ENCODE measurements at places on chromosomes 4 and X. TPM values are rescaled to one million over a fixed set of nuclear protein-coding genes. Genes with fewer than 3 reads are reported as not detected.

DNA sequence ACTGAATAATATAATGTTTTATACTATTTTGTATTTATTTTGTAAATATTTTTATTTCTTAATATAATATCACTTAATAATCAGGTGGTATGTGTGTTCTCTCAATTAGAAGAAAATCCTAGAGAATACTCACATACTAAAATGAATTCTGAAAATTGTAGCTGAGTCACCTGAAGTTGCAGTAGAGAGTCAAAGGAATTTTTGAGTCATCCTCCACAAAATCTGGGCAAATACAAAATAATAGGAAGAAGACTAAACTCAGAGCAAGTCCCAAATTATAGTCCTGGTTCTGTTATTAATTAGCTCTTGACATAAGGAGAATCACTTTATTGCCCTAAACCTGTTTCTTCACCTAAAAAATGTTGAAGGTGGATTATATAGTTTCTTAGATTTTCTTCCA, 57.8 kb downstream of the SPATA4 start:
- no peaks in the 10 kb centered on the region for H3K27me3 ChIP-seq
- no peaks in the 10 kb centered on the region for H3K4me1 ChIP-seq
- H3K27ac ChIP-seq: no peak overlapping the region
- H3K36me3 ChIP-seq: no peaks in the 10 kb centered on the region
- no peak for DNase-seq

GRCh38 chr4:137707626-137708025, 175.3 kb upstream of the PCDH18 start:
- H3K27me3 ChIP-seq: no peaks in the 10 kb centered on the region
- H3K4me3 ChIP-seq: no peak overlapping the region
- H3K36me3 ChIP-seq: no peaks in the 10 kb centered on the region
- H3K4me1 ChIP-seq: no peaks in the 10 kb centered on the region
- no peak overlapping the region for H3K27ac ChIP-seq
- DNase-seq: no peak

DNA sequence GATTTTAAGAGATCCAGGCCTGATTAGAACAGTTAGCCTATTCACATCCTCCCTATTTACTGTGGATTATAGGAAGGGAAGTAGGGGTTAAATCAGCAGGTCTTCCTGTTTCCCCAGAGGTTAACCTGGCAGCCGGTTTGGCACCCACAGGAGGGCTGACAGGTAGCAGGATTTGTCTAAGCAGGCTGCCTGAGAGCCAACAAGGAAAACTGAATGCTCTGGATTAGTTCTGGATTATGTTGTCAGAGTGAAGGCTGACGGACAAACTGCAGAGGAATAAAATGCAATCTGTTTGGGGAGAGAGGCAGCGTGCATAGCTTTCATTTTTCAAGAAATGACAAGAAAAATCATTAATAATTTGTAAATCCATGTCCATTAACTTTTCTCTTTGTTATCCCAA, 397.1 kb upstream of the FAM241A start:
- no peaks in the 10 kb centered on the region for H3K27me3 ChIP-seq
- no peaks in the 10 kb centered on the region for H3K4me1 ChIP-seq
- no peaks in the 10 kb centered on the region for H3K36me3 ChIP-seq
- no peak for DNase-seq
- H3K27ac ChIP-seq: no peak overlapping the region

DNA sequence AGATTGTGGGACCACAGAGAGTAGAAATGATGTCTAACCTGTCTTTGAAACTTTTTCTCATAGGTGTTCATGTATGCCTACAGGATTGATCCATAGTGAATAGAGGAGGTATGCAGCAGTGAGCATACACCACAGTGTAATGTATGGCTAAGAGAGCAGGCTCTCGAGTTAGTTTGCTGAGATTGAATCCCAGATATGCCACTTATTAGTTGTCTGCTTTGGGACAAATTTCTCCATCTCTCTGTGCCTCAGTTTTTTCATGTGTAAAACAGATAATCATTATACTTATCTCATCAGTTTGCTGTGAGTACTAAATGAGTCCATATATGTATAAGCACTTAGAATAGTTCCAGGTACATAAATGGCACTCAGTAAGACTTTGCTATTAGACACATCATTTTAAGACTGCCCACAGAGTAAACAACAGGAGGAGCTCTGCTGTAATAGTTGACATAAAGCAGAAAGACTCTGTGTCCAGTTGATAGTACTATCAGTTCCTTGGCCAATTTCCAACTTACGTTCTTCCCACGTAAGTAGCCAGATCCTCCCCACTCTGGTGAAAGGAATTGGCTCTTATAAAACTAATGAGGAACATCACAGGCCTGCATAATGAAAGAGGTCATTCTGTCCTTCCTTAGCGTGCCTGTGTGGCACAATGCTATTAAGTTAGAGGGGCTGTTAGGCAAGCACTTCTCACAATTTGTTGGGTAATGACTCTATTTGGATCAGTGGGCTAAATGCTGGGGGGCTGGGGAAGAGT, 20.7 kb upstream of the RNF150 start:
- peak; percentile 63 for DNase-seq
- no peaks in the 10 kb centered on the region for H3K36me3 ChIP-seq
- no peak overlapping the region for H3K4me3 ChIP-seq
- H3K27ac ChIP-seq: no peak overlapping the region
- no peaks in the 10 kb centered on the region for H3K27me3 ChIP-seq
- no peaks in the 10 kb centered on the region for H3K4me1 ChIP-seq

DNA sequence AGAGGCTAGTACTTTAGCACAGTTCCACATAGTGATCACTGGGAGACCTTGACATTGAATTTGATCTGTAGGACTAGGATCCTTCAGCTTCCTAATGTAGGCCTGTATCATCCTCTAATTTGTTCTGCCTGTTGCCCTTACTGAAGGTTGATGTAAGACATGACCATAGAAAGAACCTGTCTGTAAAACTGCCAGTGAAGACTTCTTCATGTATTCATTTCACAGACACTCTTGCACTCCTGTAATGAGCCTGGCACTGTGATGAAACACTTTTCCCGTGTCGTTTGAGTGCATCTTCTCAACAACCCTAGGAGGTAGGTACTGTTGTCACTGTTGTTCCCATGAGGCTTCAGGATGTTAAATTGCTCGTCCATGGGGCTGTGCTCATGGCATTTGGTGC, 14.7 kb downstream of the RAB9A start:
- no peak overlapping the region for H3K4me3 ChIP-seq
- DNase-seq: no peak
- no peaks in the 10 kb centered on the region for H3K36me3 ChIP-seq
- no peaks in the 10 kb centered on the region for H3K27me3 ChIP-seq
- H3K27ac ChIP-seq: no peak overlapping the region

CENPVL2 gene
- polyA plus RNA-seq: not detected

DNA sequence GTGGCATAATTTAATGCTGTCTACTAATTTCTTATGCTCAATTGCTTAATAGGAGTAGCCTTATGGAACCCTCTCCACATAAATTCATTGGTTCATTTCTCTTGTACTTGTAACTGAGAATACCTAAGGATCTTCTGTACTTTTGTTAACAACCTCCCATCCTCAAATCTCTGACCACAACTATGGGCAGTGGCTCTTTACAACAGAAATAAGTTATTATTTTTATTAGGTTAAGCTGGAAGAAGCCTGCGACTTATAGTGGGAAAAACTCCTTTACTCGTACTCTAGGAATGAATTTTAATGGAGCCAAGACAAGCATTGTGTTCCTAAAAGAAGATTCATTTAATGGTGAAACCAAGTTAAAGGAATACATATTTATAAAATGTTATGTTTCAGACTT, 337.1 kb upstream of the CTSO start:
- no peaks in the 10 kb centered on the region for H3K36me3 ChIP-seq
- no peaks in the 10 kb centered on the region for H3K27me3 ChIP-seq
- H3K4me3 ChIP-seq: no peak overlapping the region
- H3K27ac ChIP-seq: no peak overlapping the region
- no peaks in the 10 kb centered on the region for H3K4me1 ChIP-seq
- no peak for DNase-seq

RBPJ gene
- polyA plus RNA-seq: 26.8 TPM

MAPK10 gene
- 10.6 TPM for polyA plus RNA-seq

PLAC8 gene
- polyA plus RNA-seq: 372 TPM

DNA sequence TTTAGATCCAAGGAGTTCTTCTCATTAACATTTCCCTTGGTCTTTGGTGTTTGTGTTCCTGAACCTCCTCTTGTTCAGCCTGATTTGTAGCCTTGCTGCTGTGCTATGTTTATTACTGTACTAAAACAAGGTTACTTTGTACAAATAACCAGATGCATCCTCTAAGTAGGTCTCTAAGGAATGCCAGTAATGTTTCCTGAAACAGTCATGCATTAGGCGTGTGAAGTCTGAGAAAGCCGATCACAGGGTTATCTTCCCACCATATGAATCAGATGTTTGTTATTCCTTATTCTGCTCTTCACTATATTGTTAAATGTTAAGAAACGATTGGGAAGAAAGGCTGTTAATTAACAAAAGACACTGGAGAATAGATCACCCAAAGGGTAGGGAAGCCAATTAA, 66.9 kb downstream of the GALNTL6 start:
- H3K4me3 ChIP-seq: no peak overlapping the region
- no peaks in the 10 kb centered on the region for H3K4me1 ChIP-seq
- H3K27ac ChIP-seq: no peak overlapping the region
- H3K36me3 ChIP-seq: no peaks in the 10 kb centered on the region

GPR78 gene
- polyA plus RNA-seq: 2.3 TPM

GRCh38 chrX:145843146-145843904, 25.7 kb downstream of the SLITRK2 start:
- H3K27me3 ChIP-seq: no peaks in the 10 kb centered on the region
- no peak overlapping the region for H3K27ac ChIP-seq
- peak; percentile 33 for DNase-seq
- no peaks in the 10 kb centered on the region for H3K4me1 ChIP-seq
- H3K36me3 ChIP-seq: no peaks in the 10 kb centered on the region

DNA sequence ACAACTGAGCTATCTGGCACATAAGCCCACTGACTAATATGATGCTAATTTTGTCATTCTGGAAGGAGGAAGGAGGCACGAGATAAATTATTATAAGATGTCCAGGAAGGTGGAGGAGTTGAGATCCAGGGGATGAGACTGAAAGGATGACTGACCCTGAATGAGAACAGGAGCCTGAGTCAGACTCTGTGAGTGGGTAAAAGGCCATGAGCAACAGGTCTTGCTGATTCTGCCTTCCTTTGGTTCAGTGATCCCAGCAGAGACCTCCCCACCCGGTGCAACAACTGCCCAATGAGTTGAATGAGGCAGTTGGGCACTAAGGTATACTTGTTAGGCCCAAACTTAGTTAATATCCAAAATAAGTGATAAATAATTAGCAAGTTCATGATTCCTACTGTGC, 238.1 kb upstream of the GPC4 start:
- H3K4me3 ChIP-seq: no peak overlapping the region
- no peaks in the 10 kb centered on the region for H3K36me3 ChIP-seq
- DNase-seq: no peak
- H3K27me3 ChIP-seq: no peaks in the 10 kb centered on the region

- no peak overlapping the region for H3K27ac ChIP-seq
- no peak for DNase-seq
- H3K36me3 ChIP-seq: no peaks in the 10 kb centered on the region
- H3K4me3 ChIP-seq: no peak overlapping the region
Measured at GRCh38 chrX:5080791-5081190, 1147.9 kb downstream of the NLGN4X start.

SMIM43 gene
- 0.10 TPM for polyA plus RNA-seq

NFKB1 gene
- 19.7 TPM for polyA plus RNA-seq

PDCL2 gene
- 0.45 TPM for polyA plus RNA-seq

- H3K4me3 ChIP-seq: no peak overlapping the region
- no peaks in the 10 kb centered on the region for H3K4me1 ChIP-seq
- DNase-seq: no peak
- H3K27ac ChIP-seq: no peak overlapping the region
Measured at GRCh38 chrX:110159235-110159634, 156.3 kb downstream of the TMEM164 start.

GRCh38 chr4:55947254-55947882, 1.4 kb upstream of the CEP135 start:
- DNase-seq: peak; percentile 39
- H3K4me3 ChIP-seq: peak overlapping the region; percentile 72

DNA sequence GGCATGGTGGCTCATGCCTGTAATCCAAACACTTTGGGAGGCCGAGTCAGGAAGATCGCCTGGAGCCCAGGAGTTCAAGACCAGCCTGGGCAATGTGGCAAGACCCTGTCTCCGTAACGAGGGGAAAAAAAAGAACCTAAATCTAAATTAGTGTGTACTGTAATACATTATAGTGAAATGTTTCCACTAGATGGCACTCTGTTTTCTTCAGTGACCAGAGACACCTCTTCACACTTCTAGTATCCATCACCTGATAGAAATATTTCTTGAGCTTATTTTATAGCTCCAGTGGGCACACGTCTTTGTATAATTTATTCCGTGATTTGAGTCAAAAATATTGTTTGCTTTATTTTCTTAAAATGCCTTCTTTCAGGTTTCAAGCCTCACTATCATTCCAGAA, 600.9 kb upstream of the DIPK2B start:
- DNase-seq: no peak
- H3K27me3 ChIP-seq: no peaks in the 10 kb centered on the region
- no peak overlapping the region for H3K27ac ChIP-seq

DNA sequence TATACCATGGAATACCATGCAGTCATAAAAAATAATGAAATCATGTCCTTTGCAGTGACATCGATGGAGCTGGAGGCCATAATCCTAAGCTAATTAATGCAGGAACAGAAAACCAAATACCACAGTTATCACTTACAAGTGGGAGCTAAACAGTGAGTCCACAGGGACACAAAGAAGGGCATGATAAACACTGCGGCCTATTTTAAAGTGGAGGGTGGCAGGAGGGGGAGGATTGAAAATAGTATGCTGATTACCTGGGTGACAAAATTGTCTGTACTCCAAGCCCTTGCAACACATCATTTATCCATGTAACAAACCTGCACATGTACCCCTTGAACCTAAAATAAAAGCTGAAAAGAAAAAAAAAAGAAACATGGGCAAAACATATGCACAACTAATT, 16.7 kb upstream of the SLC9B1 start:
- no peak overlapping the region for H3K4me3 ChIP-seq
- H3K27me3 ChIP-seq: no peaks in the 10 kb centered on the region
- no peak for DNase-seq
- H3K4me1 ChIP-seq: no peaks in the 10 kb centered on the region
- no peaks in the 10 kb centered on the region for H3K36me3 ChIP-seq
- H3K27ac ChIP-seq: no peak overlapping the region

CLDN2 gene
- polyA plus RNA-seq: 3.5 TPM

DNA sequence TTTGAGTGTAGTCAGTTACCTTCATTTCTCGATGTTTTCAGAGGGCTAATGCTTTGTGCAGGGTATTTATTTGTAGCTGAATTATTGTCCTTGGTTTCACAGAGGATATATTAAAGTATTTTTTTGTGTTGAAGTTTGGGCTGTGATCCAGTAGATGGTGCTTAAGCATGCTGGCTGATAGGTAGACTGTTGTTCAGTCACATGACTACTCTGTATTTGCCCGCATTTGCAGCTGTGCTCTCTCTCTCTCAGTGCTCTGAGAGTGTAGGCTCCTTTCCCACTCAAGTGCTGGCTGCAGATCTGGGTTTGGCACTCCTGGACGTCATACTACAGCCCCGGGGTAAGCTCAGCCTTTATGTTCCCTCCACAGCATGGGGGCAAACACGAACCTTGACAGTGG, 21.7 kb downstream of the RAB40AL start:
- no peaks in the 10 kb centered on the region for H3K36me3 ChIP-seq
- no peaks in the 10 kb centered on the region for H3K4me1 ChIP-seq
- no peaks in the 10 kb centered on the region for H3K27me3 ChIP-seq
- DNase-seq: no peak
- no peak overlapping the region for H3K4me3 ChIP-seq

MAOB gene
- 13.6 TPM for polyA plus RNA-seq

Data from stomach (tissue), 19 donors.